ENCODE measurements at places on chromosomes 1 and 21.

DNA sequence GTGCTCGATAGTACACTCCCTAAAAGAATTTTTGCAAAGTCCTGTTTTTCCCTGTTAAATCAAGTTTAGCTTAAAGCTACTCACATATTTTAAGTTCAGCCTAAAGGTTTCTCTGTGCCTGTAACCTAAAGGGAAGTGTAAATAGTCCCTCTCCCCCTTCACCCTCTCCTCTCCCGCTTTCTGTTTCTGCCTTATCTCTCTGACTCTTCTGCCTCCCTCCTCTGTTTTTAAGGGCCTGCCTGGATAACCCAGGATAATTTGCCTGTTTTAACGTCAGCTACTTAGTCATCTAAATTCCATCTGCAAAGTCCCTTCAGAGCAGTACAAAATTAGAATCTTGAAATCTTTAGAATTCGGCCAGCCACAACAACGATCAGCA, 92.6 kb downstream of the NID1 start:
- DNase-seq = no peak

- no peak for DNase-seq
These were observed 19.8 kb upstream of the SLC2A1 start for GRCh38 chr1:42978317-42979035.

DNA sequence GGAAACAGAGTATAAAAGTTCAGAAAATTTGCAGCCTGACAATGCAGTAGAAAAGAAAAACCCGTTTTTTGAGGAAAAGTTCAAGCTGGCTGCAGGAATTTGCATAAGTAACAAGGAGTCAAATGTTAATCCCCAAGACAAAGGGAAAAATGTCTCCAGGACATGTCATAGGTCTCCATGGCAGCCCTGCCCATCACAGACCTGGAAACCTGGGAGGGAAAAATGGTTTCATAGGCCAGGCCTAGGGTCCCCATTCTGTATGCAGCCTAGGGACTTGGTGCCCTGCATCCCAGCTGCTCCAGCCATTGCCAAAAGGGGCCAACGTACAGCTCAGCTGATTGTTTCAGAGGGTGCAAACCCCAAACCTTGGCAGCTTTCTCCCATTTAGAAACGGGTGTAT, 3.6 kb upstream of the KCNT2 start:
- no peak for DNase-seq

- DNase-seq = no peak
These were observed 36.3 kb downstream of the COQ8A start for GRCh38 chr1:226976276-226976977.

DNA sequence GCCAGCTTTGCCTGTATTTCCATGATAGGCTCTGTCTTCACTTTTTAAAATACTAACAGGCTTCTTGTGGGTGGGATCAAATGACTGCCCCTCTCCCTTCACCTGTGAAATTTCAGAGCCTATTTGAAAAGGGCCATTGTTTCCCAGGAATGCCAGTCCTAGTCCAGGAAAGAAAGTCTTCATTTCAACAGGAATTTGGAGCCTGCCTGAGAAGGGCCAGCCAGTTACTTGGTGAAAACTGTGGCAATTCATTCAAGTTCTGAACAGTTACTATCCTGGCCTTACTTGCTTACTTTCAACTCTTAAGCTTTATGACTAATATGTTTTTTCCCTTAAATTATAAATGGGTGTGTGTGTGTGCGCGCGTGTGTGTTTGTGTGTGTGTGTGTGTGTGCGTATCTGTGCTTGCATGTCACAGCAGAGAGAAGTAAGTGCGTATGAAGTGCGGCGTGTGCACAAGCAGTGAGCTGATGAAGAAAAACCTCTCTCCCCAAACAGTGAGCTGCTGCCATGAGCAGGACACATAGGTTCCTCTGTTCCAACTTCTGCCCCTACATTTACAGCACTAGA, 67.5 kb upstream of the RNPC3 start:
- DNase-seq = no peak

DNA sequence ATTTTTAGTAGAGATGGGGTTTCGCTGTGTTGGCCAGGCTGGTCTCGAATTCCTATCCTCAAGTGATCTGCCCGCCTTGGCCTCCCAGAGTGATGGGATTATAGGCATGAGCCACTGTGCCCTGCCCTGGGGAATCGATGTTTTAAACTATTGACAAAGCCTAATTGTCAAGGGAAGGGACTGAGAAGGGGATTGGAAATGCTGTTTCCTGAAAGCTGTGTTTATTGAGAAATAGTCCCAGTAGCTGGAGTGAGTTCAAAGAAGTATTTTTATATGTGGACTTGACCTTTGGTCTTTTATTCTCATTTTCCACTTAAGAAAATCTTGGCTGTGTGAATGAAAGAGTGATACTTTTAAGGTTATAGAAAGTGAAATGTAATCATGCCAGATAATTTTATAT, 47.5 kb downstream of the KIF1B start:
- no peak for DNase-seq

DNA sequence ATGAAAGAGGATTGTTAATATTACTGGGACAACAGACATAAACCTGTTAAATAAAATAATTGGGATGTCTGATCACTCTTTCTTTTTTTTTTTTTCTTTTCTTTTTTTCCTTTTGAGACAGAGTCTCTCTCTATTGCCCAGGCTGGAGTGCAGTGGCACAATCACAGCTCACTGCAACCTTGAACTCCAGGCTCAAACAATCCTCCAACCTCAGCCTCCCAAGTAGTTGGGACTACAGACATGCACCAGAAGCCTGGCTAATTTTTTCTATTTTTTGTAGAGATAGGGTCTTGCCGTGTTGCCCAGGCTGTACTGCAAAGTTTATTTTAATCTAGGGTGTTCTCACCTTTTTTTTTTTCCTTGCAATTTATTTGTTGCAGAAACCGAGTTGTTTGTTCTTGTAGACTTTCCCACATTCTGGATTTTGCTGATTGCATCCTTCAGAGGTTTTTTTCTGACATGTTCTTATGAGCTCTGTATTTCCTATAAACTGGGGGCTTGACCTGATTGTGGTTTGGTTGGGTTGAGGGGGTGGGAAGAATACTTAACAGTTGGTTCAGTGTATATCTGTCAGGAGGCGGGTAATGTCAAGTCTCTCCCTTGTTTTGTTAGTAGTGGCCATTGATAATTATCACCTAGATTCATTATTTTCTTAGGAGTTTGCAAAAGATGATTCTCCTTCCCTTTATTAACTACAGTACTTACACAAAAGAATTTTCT, 125.2 kb downstream of the MAST2 start:
- no peak for DNase-seq

- no peak for DNase-seq
These were observed 80.4 kb upstream of the EFHD2 start for GRCh38 chr1:15329104-15329820.

- no peak for DNase-seq
These were observed 122.7 kb downstream of the CLEC20A start for GRCh38 chr1:178374016-178374415.

DNA sequence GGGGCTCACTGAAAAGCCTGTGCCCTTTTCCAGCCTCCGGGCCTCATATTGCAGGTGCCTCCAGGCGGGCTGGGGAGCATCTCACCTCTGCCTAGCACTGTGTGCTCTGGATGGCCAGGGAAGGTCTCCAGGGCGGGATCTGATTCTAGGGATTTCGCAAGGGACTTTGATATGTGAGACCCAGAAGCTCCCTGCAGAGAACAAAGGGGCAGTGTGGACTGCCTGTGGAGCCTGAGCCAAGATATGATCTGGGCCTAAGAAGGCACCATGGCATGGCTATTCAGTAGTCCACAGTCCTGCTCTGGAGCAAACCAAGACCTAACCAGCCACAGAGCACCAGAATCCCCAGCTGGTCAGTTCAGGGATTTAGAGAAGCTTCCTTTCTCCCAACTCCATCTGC, 157.2 kb downstream of the ST6GALNAC5 start:
- no peak for DNase-seq

GRCh38 chr1:201914456-201915235, 25.9 kb downstream of the SHISA4 start:
- no peak for DNase-seq

GRCh38 chr1:5904551-5904950, 87.7 kb downstream of the NPHP4 start:
- no peak for DNase-seq

- no peak for DNase-seq
These were observed 92.0 kb upstream of the KIF26B start for GRCh38 chr1:245062741-245063305.

GRCh38 chr1:199157494-199157893, 518.7 kb downstream of the PTPRC start:
- no peak for DNase-seq

GRCh38 chr1:26197301-26197700, 6.9 kb downstream of the CATSPER4 start:
- DNase-seq = no peak

- no peak for DNase-seq
These were observed 7.6 kb downstream of the BARHL2 start for GRCh38 chr1:90709535-90709934.

GRCh38 chr1:64437453-64437852, 32.5 kb upstream of the CACHD1 start:
- no peak for DNase-seq

DNA sequence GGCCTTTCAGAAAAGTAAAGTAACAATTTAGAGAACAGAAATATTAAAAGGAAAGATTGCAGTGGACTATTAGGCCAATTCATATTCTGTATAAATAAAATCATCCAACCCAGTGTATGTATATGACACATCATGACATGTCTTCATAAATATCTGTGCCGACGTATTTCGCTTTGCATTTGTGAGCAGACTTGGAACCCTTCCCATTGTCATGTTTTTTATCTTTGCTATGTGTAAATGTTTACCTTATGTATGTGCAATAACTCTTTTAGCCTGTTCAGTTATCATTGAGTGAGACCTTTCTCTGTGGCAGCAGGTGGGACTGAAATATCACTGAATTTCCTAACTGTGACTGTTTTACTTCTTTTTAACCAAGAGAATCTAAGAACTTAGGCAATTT, 58.0 kb upstream of the FAM3B start:
- DNase-seq = no peak

- no peak for DNase-seq
These were observed 149.2 kb upstream of the KCNK2 start for GRCh38 chr1:214933375-214933774.

GRCh38 chr1:214005708-214006107, 17.9 kb downstream of the PROX1 start:
- no peak for DNase-seq

- no peak for DNase-seq
These were observed 1.5 kb downstream of the HCN3 start for GRCh38 chr1:155278689-155279160.

DNA sequence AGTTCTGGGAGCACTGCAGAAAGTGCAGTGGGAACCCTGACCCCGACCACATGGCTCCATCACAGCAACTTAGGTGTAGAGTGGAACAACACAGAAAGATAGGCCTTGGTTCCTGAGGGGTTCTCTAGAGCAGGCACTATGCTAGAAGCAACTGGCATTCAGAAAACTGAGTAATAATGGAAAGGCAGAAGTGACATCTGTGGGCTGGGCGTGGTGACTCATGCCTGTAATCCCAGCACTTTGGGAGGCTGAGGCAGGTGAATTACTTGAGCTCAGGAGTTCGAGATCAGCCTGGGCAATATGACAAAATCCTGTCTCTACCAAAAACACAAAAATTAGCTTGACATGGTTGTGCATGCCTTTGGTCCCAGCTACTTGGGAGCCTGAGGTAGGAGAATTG, 5.3 kb downstream of the MRPS15 start:
- DNase-seq = no peak

- DNase-seq = no peak
These were observed 159.4 kb downstream of the TPR start for GRCh38 chr1:186215636-186216035.

DNA sequence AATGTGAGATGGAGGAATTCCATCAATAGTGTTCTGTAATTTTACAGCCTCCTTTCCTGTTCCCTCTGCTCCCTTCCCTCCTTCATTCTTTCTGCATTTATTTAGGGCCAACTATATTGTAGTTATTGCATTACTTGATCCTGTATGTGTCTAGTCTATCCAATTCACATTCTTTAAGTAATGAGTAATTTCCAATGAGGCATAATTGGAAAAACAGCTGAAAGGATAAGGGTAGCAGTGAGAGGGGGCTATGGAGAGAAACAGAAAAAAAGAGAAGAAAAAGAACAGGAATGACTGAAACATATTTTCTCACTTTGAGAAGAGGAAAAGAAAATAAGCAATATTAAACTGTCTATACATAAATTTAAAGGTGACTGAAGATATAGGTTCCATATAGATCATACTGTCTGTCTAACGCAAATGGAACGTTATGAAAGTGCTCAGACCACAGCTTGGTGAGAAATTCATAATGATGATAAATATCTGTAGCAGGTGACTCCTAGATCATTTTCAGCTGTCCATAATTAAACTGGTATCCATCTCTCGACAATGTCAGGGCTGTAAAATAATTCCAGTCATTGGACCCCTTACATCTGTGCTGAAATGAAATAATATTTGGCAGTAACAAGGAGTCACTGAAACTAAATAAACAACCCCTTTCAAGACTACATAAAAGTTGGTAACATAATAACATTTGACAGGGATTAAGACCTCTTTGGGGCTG, 61.8 kb downstream of the SPAG17 start:
- DNase-seq = no peak

DNA sequence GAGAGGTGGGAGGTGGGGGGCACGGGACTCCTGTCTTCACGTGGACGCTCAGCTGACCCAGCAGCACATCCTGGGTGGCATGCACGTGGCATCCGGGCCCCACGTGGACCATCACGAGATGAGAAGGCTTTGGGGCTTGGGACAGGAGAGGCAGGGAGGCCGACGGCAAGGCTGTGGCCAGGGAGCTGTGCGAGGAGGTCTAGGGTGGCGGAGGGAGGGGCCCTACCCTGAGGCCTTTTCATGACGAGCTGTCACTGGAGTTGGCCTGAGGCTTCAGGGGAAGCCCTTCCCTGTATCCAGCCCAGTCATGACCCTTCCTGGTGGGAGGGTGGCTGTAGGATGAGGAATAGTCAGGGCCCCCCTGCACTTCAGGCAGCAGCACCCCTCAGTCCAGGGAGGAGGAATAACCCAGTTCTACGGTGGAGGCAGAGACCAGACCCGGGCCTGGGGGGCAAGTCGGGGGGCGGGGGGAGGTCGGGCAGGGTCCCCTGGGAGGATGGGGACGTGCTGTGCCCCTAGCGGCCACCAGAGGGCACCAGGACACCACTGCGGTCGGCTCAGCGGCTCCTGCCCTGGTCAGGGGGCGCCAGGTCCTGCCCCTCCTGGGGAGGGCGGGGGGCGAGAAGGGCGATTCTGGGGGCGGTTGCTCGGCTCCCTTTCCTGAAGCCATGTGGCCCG, 2.0 kb upstream of the PERM1 start:
- peak; percentile 41 for DNase-seq

GRCh38 chr1:207245124-207245523, 76.4 kb upstream of the CD55 start:
- no peak for DNase-seq

GRCh38 chr1:47252795-47253194, 20.8 kb upstream of the TAL1 start:
- no peak for DNase-seq

DNA sequence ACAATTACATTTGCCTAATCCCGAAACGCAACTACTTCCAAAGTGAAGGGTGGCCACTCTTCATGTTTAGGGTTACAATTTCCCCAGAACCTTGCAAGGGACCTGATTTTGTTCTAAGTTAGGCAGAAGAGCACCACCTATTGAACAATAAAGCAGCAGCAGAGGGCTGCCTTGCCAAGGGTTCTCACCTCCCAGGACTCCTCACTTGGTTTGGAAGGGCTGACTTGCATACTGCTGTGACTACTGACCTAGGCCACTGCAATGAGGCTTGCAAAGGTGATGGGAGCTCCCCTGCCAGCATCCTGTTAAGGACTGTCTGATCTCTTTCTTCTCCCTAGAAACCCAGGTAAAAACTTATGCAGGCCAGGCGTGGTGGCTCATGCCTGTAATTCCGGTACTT, 14.2 kb downstream of the MTOR start:
- DNase-seq = no peak

- peak; percentile 35 for DNase-seq
These were observed 3.3 kb upstream of the IL23R start for GRCh38 chr1:67162954-67163353.

- no peak for DNase-seq
These were observed 125.4 kb upstream of the USP25 start for GRCh38 chr21:15604413-15604812.
